ENCODE measurements at places on chromosomes 11 and 22.

DNA sequence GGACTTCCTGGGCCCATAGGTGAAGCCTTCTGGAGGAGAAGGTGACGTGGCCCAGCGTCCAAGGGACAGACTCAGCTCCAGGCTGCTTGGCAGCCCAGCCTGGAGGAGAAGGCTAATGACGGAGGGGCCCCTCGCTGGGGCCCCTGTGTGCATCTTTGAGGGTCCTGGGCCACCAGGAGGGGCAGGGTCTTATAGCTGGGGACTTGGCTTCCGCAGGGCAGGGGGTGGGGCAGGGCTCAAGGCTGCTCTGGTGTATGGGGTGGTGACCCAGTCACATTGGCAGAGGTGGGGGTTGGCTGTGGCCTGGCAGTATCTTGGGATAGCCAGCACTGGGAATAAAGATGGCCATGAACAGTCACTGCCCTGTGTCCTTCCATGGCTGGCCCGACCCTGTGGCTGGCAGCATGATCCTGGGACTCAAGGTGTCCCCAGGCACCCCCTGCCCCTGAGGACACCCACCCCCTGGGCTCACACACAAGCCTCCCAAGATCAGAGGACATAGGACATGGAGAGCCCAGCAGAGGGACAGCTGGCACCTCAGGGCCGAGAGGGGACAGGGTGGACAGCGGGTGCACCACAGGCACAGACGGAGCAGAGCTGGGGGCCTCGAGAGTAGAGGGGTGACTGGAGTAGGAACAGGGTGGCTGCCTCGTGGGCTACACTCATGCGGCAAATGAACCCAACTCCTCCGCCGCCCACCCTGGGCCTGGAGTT is 10.1 kb downstream of the SIGIRR start:
- DNase-seq, result no peak

GRCh38 chr11:95338430-95338991 is 107.5 kb upstream of the SESN3 start:
- DNase-seq, result no peak

DNA sequence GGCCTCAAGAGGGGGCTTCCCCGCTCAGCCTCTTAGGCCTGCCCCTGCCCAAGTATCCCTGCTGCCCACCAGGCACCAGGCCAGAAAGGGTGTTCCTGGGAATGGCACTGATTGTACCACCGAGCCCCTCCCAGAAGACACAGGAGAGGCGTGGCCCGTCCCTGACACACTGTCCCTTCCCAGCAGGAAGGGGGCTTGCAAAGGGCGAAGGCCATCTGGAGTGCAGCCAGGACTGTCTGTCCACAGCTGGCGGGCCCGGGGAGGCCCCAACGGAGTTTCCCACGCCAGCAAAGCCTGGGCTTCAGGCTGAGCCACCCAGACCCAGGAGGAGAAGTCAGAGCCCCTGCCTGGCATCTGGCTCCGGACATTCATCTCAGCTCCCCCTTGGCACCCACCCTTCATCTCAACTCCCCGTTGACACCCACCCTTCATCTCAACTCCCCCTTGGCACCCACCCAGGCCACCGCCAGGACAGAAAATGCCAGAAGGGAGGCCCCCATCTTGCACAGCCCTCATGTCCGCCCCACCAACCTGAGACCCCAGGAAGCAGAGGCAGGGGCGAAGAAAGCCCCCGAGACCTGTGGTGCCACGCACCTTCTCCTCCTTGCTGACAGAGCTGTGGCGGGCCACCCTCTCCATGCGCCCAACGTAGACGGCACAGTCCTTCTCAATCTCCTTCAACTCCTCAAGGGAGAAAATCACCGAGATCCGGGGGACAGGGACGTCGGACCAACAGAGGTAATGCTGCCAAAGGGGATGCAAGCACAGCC is 19.4 kb downstream of the TUBGCP6 start:
- no peak for DNase-seq

- no peak for DNase-seq
Measured at GRCh38 chr22:23284504-23285033, 104.3 kb downstream of the BCR start.

DNA sequence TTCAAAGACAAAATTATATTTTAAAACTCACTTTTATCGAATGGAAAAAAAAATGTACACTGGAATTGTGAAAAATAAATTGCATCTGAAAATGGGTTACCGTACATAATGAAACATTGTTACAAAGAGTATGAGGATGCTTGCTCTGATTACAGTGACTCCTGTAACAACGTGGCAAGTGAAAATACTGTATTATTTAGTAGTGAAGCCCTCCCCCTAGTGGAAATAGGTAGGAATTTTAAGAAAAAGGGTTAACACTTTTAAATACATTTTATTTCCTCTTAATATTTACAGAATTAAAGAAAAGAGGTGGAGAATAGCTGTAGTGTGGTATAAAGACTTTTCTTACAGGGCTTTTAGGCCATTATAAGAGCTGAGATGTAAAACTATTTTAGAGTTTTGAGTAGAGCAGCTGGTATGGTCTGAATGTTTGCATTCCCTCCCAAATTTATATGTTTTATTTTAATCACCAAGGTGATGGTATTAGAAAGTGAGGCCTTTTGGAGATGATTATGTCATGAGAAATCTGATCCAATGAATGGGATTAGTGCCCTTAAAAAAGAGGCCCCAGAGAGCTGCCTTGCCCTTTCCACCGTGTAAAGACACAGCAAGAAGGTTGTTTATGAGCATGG is 25.2 kb downstream of the FAM76B start:
- DNase-seq, result no peak
